MM.1S (cell line): ENCODE measurements at places on chromosomes 7 and 10.

- no peak for DNase-seq
These were observed 997 bp upstream of the LDB1 start for GRCh38 chr10:102120991-102121738.

- DNase-seq, result peak; percentile 93
These were observed at the start of gene ANXA7 for GRCh38 chr10:73413528-73414229. Gene ANXA7 (minus strand): TSS chr10:73414058. CDS start chr10:73400856, 13,202 bp downstream.

DNA sequence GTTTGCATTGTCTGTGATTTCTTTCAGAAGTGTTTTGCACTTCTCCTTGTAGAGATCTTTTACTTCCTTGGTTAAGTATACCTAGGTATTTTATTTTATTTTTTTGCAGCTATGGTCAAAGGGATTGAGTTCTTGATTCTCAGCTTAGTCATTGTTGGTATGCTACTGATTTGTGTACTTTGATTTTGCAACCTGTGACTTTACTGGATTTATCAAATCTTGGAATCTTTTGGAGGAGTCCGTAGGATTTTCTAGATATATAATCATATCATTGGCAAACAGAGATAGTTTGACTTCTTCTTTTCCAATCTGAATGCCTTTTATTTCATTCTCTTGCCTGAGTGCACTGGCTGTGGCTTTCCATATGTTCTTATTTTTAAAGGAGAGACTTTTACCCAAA, 41.9 kb downstream of the CCSER2 start:
- DNase-seq, result no peak

DNA sequence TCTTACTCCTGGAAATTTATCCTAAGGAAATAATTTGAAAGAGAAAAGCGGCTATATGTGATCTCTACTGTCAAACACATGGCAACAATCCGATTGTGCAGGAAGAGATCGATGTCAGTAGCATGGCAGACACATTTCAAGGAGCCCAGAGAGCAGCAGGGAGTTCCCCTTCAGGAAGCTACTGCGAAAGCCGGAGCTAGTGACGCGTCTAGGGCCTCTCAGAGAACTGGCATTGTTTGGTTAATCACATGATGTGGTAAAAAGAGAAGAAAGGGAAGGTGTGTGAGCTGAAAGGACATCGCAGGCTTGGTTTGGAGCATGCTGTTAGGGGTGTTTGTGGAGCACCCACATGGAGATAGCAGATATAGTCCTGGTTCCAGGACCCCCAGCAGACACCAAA, 74.9 kb downstream of the BEND7 start:
- DNase-seq, result no peak

DNA sequence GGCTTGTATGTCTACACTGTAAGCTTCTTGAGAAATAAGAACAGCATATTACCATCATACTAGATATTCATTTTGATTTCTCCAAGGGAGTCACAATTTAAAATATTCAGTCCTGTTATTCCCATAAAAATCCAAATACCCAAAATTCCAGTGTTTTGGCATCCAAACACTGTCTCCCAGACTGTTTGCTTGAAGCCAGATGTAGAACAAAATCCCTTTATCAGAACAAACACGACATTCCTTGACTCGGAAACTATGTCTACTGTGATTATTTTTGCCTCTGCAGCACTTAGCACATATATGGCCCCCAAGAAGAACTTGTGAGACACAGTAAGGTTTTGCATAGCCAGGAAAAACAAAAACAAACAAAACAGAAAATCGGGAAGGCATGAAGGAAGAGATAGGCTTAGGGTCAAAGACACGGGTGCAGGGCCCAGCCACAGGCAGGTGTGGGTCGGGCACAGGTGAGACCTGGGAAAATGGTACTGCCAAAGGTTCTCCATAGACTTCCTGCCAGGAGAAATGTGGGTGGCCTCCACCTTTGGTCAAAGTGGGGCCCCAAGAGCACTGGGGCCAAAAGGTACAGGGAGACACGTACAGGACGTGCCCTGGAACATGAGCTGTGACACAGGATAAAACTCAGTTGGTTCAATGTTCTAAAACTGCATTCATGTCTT, 36.5 kb downstream of the CPXM2 start:
- no peak for DNase-seq

DNA sequence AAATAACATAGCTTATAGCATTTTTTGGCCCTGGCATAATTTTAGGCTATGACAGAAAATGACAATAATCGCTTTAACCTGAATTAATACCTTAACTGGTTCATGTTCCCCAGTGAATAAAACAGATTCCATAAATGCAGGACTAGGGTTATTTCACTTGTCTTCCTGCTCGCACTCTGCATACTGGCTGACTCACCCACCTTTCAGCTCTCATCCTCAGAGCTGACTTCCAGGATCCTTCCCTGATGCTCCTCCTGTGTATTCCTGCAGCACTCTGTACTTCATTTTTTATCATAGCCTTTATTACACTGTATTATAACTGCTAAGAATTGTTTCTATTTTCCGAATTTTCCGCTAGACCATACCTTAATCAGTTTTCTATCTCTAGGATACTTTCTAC, 123.7 kb downstream of the AVL9 start:
- DNase-seq, result no peak

DNA sequence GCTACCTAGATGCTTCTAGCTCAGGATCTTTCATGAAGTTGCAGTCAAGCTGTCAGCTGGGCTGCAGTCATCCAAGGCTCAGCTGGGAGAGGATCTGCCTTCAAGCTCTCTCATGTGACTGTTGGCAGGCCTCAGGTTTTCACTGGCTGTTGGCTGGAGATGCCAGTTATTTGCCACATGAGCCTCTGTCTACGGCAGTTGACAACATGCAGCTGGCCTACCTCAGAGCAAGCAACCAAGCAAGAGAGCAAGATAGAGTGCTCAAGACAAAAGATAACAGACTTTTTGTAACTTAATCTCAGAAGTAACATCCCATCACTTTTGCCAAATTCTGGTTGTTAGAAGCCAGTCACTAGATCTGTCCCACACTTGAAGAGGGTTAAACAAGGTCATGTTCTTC, 125.8 kb downstream of the TPST1 start:
- DNase-seq, result no peak

- DNase-seq, result no peak
These were observed 75.4 kb downstream of the EGFR start for GRCh38 chr7:55094092-55094690.

DNA sequence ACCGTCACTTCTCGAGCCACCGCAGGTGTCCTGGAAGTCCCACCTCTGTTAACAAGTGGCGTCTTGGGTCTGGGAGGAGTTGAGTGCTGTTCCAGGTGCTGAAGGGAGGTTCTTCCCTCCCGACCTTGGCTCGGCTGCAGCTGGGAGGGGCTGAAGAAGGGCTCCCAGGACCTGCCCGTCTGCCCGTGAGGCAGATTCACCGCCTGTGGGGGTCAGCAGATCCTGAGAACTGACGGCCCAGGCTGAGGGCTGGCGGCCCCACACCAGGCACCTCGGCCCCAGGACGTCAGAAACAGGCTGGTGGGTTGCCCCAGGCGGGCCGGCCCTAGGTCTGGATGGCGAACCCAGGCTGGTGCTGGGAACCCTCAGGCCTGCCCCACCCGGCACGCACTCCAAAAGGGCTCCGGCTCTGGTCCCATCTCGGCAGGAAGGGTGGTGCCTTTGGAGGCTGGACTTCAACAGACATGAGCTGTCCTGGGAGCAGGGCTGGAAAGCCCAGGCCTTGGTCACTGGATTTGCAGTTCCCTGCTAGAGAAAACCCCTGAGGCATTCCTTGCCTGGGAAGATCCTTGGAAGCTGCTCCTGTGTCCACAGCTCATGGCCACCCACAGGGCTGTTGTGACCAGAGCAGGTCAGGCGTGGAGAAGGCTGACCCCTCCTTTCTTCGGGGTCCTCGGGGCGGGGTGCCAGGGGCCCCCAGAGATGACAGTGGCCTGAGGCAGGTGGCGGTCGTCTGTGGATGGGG, 42.6 kb upstream of the CFAP46 start:
- DNase-seq, result no peak
